ENCODE measurements at places on chromosomes 5 and 9. TPM values are rescaled to one million over a fixed set of nuclear protein-coding genes. Genes with fewer than 3 reads are reported as not detected.

GRCh38 chr9:23567516-23568165, 258.4 kb downstream of the ELAVL2 start:
- DNase-seq, result no peak

DNA sequence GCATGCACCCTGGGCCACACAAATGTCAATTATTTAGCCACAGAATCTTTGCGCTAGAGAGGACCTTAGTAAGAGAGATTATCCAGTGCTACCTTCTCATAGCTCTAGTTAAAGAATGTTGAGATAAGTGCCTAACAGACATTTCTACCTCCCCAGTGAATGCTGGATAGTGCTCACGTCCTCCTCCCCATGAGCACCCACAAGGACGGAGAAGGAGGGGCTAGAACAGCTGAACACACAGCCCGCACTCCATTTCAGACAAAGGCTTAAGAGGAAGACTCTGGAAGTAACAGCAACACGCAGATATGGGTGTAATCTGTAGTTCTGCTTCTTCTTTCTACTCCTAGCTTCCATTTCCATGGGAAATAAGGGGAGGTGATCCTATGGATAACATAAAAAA, 120.5 kb downstream of the FEM1C start:
- peak; percentile 48 for DNase-seq

GRCh38 chr9:112487008-112487798, 576 bp downstream of the KIAA1958 start:
- peak; percentile 61 for DNase-seq

DNA sequence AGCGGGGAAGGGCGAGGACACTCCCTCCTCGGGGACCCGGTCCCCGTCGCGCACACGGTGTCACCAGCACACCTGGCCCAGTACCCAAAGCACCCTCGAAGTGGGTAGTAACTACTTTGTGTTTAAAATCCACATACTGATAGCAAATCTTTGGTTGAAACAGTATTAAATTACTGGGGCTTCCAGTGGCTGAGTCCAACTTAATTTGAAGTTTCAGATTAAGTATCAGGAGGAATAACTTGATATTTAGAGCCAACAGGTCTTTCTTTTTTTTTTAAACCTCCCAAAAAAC, 615 bp downstream of the ATG10 start:
- DNase-seq, result no peak

- no peak for DNase-seq
Observed at GRCh38 chr5:170338291-170338690, 40.7 kb upstream of the LCP2 start.

GRCh38 chr5:100560860-100561259, 25.7 kb downstream of the FAM174A start:
- no peak for DNase-seq

DNA sequence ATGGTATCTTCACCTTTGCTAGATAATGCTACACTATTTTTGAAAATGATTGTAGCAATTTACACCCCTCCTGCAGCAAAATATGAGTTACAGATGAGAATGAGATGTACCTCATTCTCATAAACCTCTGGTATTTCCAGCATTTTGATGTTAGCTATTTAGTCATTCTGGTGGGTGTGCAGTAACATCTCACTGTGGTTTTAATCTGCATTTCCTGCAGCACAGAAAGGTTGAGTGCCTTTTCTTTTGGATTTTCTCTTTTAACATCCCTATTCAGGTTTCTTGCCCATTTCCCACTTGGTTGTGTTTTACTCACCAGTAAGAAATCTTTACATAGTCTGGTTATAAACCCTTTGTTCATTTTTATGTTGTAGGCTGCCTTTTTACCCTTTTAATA, 206.2 kb downstream of the NR3C1 start:
- no peak for DNase-seq

DNA sequence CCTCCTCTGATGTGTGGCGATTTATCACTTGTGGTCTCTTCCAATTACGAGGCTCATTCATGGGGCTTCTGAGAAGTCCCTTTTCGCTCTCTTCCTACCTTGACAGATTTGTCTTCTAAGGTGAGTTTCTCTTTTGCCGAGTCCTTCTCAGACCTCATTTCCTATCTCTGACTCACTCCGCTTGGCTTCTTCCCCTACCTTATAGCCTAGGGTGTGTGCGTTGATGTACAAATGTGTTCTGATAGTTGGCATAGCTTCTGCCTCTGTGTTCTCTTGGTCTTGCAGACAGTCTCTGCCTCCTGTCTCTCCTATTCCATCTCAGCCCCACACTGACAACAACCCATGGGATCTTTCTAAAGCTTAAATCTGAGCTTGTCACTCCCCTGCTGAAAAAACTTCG, 56.9 kb upstream of the SHB start:
- no peak for DNase-seq

GRCh38 chr5:5373351-5373989, 49.0 kb upstream of the ICE1 start:
- DNase-seq, result peak; percentile 47

GRCh38 chr9:4442806-4443205, 47.5 kb upstream of the SLC1A1 start:
- DNase-seq, result no peak

DNA sequence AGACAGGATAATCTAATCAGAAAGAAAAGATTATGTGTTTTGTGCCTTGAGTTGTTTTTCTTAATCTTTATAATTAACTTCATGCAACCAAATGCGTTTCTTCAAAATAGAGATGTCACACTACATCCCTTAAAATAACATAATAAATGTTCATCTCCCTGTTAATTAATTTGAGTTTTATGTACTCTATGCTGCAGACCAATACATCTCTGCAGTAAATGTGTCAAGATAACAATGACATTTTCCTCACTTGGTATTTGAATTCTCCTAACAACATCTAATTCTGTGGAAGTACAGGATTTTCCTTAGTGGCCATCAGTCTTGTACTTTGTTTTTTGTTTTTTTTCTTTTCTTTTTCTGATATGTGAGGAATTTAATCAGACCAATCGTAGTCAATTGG, 279.2 kb upstream of the TYRP1 start:
- no peak for DNase-seq

DNA sequence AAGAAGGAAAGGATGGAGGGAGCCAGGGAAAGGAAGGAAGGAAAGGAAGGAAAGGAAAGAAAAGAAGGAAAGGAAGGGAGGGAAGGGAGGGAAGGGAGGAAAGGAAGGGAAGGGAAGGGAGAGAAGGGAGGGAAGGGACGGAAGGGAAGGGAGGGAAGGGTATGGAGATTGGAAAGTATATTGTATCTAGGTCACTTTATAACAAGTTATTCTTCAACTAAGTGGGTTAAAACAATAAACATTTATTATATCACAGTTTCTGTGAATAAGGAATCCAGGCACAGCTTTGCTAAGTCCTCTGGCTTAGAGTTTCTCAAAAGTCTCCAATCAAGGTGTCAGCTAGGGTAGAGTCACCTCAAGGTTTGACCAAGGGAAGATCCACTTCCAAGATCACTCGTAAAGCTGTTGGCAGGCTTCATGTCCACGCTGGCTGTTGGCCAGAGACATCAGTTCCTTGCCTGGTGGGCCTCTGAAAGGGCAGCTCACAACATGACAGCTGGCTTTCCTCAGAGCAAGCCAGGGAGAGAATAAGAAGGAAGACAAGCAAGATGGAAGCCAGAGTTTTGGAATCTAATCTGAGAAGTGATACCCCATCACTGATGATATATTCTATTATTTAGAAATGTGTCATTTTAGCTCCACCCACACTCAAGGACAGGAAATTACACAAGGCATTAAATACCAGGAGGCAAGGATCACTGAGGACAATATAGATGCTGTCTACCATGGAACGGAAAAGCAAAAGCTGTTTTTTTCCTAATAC, 105.1 kb downstream of the DEPDC1B start:
- DNase-seq, result no peak

Gene WNT8A
- not detected for total RNA-seq

Gene HAND1
- 38.6 TPM for total RNA-seq
